ENCODE measurements at places on chromosomes 3 and 15. TPM values are rescaled to one million over a fixed set of nuclear protein-coding genes. Genes with fewer than 3 reads are reported as not detected.

DNA sequence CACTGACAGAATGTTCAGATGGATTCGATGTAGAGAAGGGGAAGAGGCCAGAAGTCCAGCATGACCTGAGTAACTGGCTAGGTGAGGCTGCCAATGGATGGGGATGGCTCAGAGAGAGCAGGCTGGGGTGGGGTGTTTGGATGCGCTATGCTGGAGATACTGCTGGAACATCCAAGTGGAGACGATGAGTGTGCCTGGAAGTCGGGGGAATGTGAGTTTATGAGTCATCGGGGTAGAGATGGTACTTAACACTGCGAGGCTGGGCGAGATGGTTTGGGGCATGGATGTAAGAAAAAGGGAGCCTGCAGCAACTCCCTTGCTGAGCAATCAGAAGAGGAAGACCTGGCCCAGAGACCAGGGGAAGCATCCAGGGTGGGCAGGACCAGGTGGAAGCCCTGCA is 180.7 kb downstream of the SLCO3A1 start:
- DNase-seq: no peak

- DNase-seq: no peak
Observed at GRCh38 chr3:73955494-73956070, 330.8 kb upstream of the PDZRN3 start.

DNA sequence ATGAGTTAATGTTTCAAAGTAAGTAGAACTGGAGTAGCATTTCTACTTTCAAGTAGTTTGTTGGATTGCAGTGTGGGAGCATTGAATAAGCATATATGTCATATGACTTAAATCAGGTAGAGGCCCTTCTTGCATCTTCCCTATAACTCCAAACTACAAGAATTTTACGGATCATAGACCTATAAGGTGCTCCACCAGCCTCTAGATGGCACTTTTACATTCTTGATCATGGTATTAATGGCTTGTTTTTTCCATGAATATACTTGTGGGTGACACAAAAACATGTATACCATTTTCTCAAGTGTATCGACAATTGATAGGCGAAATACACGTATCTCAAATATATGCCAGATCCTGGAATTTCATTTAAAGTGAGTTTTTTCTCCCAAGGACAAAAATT is 311.1 kb downstream of the ZPLD1 start:
- DNase-seq: no peak

GRCh38 chr15:70459312-70459711 is 304.0 kb downstream of the UACA start:
- DNase-seq: no peak

DNA sequence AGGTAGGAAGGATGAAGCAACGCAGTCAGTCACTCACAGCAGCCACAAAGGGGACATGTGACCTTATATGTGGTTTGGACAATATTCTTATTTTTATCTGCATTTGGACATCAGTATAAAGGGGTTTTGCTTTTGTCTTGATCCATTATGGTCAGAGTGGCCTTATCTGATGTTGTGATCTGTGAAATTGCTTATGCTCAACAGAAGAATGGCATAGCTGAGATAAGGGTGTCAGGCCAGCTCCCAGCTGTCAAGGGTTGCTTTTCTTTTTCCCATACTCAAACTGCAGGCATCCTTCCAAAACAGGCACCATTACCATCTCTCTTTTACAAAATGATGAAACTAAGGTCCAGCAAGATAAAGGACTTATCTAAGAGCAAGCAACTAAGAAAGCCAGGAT is 28.1 kb downstream of the DCLK3 start:
- no peak for DNase-seq

- DNase-seq: no peak
Observed at GRCh38 chr3:40780291-40780924, 255.6 kb downstream of the ZNF621 start.

Gene PRICKLE2
- polyA plus RNA-seq: not detected

Gene CHRFAM7A
- polyA plus RNA-seq: not detected

Gene CCRL2
- 0.39 TPM for polyA plus RNA-seq
